ENCODE measurements at places on chromosomes 13 and 19. TPM values are rescaled to one million over a fixed set of nuclear protein-coding genes. Genes with fewer than 3 reads are reported as not detected.

NLRP11 gene
- not detected for total RNA-seq

SKA3 gene
- total RNA-seq: 22.6 TPM

DNA sequence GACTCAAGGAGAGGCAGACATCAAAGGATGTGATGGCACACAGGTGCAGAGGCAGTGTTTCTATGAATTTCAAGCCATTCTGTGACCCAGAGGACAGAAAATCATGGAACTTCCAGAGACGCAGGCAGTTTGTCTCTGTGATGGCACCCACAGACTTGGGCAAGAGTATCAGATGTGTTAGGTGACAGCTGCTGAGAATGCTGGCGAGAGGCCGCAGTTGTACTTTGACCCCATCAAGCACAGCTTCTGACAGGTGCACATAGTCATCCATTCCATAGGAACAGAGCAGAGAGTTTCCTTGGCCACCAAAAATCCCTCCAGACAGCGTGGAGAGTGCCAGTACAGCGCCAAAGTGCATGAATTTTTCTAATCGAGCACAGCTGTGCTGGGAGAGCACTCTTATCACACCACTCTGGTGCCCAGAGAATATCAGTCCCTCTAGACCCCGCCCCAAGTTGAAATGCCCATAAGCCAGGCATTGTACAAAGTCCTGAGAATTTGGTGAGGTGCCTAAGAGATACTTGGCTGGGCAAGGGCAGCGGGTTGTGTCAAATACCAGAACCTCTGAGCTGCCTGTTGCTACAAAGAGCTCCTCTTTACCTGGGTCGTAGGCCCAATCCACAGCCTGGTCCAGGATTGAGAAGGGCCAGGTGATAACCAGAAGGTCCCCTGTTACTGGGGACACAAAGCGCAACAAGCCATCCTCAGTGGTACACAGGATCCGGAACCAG, 12.4 kb downstream of the WDR87 start:
- DNase-seq: peak; percentile 58

BLOC1S3 gene
- total RNA-seq: 13.7 TPM

B3GNT8 gene
- total RNA-seq: 2.9 TPM

Measured in HT-29 (cell line).